ENCODE measurements at places on chromosomes 5 and 9.

DNA sequence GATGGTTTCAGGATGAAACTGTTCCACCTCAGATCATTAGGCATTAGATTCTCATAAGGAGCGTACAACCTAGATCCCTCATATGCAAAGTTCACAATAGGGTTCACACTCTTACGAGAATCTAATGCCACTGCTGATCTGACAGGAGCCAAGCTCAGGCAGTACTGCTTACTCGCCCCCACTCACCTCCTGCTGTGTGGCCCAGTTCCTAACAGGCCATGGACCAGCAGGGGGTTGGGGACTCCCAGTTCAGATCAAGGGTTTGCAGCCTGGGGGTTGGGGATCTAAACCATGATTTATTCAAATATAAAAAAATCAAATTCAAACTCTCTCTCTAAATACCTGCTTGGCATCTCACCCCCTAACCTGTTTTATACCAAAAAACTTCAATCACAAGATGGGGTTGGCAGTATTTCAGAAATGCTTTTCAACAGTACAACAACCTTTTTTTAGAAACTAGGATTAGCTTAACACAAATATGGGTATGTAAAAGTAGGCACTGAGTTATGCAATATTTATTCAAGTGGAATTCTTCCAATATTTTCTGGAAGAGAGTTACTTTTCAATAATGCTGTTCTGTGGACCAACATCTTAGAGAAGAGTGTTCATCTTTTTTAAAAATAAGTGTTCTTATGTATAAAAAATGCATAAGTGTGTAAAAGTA lies 30.1 kb upstream of the SLC12A2 start:
- no peak for DNase-seq

GRCh38 chr9:115191667-115192066 lies 73.7 kb upstream of the TNC start:
- DNase-seq: no peak

DNA sequence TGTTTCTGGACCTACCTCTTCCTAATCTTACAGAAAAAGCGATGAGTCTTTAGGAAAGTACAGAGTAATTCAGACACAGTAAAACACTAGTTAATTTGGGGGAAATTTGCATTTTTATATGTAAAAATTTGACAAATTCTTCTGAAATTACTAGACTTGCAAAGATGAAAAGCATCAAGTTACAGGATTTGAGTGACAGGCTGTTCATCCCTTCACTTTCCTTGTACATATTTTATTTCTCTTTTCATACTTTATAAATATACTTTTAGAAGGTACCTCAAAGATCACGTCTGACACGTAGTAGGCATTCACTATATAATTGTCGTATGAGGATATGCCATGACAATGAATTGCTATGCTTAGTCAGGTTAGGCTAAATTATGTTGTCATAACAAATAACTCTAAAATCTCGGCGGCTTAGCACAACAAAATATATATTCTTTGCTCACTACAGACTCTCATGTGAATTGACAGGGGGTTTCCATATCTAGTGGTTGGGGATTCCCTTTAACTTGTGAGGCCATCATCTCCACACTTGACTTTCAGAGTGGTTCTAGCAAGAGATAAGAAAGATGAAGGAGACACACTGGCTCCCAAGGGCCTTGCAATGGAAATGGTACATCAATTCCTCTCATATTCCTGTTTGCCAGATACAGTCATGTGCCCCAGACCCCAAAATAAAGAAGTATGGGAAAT lies 154.1 kb upstream of the TUT7 start:
- DNase-seq: no peak

GRCh38 chr9:137294091-137294680 lies 7.9 kb downstream of the NRARP start:
- no peak for DNase-seq

DNA sequence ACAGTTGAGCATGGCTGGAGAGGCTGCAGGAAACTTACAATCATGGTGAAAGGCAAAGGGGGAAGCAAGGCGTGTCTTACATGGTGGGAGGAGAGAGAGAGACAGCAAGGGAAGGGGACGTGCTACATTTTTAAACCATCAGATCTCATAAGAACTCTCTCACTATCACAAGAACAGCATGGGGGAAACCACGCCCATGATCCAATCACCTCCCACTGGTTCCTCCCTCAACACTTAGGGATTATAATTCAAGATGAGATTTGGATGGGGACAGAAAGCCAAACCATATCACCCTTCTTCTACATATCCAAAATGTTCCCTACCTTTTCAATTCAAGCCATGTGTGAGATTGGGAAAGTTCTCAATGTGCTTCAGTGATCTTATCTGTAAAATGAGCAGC lies 22.9 kb upstream of the GLRX start:
- no peak for DNase-seq

- no peak for DNase-seq
Measured at GRCh38 chr5:132025403-132025971, 14.0 kb upstream of the ACSL6 start.

- no peak for DNase-seq
Measured at GRCh38 chr9:129486756-129487657, 133.9 kb downstream of the C9orf50 start.

DNA sequence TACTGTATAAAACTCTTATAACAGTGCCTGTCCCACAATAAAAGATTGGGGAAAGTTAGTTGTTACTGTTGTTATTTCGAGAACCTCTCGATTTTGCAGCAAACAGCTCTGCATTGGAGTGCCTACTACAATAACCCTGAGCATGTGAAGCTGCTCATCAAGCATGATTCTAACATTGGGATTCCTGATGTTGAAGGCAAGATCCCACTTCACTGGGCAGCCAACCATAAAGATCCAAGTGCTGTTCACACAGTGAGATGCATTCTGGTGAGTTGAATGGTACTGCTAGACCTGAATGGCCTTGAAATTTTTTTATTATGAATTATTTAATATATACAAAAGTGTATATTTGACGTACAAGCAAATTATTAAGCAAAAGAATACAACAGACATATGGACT lies 123.2 kb downstream of the TEX10 start:
- no peak for DNase-seq

DNA sequence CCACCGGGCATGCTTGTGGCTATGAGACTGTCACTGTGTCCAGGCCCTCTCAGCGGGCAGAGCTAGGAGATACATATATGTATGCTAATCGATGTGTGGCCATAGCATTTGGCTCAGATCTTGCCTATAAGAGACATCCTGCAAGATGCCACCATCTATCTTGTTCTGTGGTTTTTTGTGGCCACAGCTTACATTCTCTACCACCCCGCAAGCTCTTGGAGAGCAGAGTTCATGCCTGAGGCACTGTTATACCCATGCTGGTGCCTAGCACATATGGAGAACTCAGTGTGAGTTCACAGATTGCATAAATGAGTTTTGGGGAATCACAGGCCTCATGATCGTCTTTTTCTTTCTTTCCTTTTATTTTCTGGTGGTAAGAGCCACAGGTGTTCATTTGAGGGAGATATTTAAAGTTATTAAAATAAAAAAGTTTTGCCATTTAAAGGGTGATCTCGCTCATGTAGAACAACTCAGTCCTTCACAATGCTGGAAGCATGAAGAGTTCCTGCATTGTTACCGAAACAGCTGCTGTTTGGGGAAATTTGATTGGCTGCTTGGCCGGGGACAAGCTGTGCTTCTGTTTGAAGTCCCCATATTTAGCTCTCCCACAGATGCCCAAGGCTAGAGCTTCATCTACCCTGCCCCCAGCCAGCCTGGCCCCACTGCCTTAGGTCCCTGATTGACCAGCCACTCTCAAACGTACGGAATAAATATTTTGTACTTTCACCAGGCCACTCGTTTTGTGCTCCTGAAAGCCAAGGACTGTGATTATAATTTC lies 169.2 kb upstream of the MAP1B start:
- no peak for DNase-seq

DNA sequence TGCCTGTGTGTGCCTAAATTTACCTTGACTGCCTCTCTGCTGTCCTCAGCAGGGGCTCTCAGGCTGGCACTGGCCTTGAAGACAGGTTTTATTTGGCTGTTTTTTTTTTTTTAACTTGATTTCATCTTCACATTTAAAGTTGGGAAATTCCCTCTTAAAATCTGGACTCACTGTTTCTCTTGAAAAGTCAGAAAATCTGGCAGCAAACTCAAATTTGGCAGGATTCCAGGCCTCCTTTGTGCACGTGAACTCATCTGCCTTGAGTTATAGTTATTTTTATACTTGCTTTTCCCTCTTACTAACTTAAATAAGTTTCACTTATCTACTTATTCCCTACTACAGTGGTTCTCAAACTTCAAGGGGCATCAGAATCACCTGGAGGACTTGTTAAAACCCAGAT lies 118.4 kb upstream of the MAP3K1 start:
- peak; percentile 60 for DNase-seq

DNA sequence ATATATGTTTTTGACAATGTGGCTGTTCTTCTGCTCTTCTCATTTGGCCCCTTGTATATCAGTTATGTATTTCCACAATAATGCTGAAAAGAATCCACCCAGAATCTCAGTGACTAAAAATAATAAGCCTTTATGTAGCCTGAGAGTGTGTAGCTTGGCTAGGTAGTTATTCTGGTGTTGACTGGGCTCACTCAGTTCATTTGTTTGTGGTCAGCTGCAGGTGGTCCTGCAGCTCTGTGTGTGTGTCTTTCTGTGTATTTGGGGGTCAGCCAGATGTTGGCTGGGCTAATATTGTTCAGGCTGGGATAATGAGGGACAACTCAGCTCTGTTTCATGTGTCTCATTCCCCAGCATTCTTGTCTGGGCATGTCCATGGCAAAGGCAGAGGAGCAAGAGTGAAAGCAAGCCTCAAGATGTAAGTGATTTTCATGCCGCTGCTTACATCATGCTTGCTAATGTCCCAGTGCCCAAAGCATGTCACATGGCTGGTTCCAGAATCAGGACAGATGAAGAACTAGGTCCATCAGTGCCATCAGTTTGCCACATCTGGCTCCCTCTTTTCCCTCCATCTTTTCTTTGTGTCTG lies 162.8 kb downstream of the KCTD16 start:
- no peak for DNase-seq

GRCh38 chr5:1111241-1111726 lies 579 bp downstream of the SLC12A7 start:
- no peak for DNase-seq

GRCh38 chr9:122125509-122126330 lies 32.6 kb upstream of the TTLL11 start:
- DNase-seq: no peak

DNA sequence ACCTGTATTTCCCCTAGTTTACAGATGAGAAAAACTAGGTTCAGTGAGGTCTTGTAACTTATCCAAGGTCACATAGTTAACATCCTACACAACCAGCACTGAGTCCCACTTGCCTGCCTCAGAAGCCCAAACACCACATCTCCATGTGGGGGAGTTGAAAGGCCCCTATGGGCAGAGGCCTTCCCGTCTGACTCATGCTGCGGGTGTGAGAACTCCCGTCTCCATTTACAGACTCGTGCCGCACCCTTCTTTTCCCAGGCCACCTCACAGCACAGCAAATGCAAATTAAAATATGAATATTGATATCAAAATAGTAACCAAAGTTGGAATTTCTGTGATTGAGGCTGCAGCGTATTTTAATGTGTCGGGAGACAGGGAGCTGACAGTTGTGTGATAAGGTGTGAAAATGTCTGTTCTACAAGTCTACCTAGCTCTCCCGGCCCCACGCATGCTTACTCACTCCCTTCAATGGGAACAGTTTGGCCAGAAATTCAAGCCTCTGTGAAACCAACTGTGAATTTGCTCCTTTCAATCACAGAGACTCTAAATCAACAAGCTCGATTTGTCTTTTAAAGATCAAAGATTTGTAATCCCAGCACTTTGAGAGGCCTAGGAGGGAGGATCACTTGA lies 90.1 kb downstream of the CRB2 start:
- no peak for DNase-seq

DNA sequence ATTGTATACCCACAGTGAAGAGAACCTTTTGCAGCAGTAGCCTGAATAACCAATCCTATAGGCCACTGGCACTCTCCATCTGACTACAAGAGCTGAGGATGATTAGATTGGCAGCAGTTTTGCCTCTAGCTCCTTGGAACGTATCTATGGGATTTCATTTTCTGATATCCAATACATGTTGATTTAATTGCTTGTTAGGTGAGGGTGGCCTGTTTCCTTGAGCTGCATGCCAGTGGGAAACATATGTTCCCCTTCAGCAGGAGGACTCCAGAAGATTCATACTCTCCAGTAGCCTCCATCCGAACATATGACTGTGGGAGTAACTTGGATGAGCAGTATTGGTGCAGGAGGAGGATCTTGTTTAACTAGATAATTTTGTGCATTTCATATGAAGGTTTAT lies 51.5 kb downstream of the GCNT1 start:
- no peak for DNase-seq

GRCh38 chr5:68894673-68895072 lies 199.1 kb upstream of the SLC30A5 start:
- DNase-seq: no peak

DNA sequence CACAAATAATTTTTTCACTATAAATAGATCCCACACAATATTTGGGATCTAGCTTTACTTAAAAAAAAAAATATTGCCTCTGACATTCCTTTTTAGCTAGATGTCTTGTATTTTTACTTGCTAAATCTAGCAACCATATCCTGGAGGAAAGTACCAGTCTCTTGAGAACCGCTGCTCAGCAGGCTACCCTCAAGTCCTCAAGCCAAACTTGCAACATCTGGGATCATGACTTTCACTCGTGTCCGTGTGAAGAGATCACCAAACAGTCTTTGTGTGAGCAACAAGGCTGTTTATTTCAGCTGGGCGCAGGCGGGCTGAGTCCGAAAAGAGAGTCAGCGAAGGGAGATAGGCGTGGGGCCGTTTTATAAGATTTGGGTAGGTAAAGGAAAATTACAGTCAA lies 180.3 kb upstream of the FER start:
- DNase-seq: no peak

- no peak for DNase-seq
Measured at GRCh38 chr9:110579034-110579861, at the start of gene SVEP1. TSS of gene SVEP1 (minus strand) at chr9:110579741. CDS start at chr9:110579543, 198 bp downstream.

DNA sequence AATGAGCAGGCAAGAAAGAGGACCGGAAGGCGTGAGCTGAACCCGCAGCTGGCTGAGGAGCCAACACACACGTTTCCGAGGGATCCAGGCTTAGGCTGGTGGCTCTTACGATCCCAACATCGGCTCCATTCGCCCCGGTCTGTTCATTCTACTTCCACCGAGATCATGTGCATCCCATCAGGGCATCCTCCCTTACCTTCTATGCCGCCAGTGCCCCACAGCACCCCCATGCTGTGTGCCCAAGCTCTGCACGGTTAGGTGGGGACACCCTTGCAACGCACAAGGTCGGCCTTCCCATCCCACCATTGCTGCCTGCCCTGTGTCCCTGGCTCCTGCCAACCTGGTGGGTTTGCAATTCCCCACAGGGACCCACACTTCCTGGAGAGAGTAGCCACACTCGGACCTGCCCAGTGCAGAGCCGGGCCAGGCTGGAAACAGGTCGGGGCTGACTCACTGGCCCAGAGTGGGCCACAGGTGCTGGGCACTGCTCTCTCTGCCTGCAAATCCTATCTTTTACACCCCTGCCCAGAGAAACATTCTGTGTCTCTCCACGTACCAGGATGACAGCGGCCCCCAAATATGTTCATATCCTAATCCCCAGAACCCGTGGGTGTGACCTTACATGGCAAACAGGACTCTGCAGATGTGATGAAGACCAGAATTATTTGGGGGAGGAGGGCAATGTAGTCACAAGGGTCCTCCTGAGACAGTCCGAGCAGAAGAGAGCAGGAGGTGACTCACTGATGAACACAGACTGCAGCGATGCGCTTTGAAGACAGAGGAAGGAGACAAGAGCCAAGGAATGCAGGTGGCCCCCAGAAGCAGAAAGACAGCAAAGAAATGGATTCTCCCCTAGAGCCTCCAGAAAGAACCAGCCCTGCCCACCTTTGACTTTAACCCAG lies 182.2 kb downstream of the AUH start:
- DNase-seq: no peak

Measured in fibroblast of skin of left biceps (primary cell).